ENCODE measurements at places on chromosomes 1 and 21. TPM values are rescaled to one million over a fixed set of nuclear protein-coding genes. Genes with fewer than 3 reads are reported as not detected.

Gene SERTAD4
- total RNA-seq: 13.5 TPM

Gene RBP7
- not detected for total RNA-seq

Gene CD101
- total RNA-seq: 0.82 TPM

Gene MPL
- not detected for total RNA-seq

Gene FOXO6
- total RNA-seq: 3.7 TPM

Gene ITGB2
- 4.9 TPM for total RNA-seq

Gene PAQR6
- 7.7 TPM for total RNA-seq

Gene ZNF281
- total RNA-seq: 48.5 TPM

Gene KRTAP20-2
- not detected for total RNA-seq

Gene ARHGAP30
- 0.82 TPM for total RNA-seq

Gene CCDC17
- total RNA-seq: 0.41 TPM

Gene ANKRD34A
- 1.6 TPM for total RNA-seq

Gene ABCG1
- 13.0 TPM for total RNA-seq

Gene FCAMR
- not detected for total RNA-seq

Gene MYBPH
- not detected for total RNA-seq

Gene HMCN1
- 1.6 TPM for total RNA-seq

Gene HEYL
- total RNA-seq: 0.41 TPM

Gene FDPS
- total RNA-seq: 132 TPM

Measured in frontal cortex (tissue), 4 donors.